Activated naive CD8-positive, alpha-beta T cell treated with anti-CD3 and anti-CD28 coated beads for 36 hours (primary cell): ENCODE measurements at places on chromosomes 11 and 22.

- no peak for DNase-seq
These were observed 1.5 kb upstream of the CHST1 start for GRCh38 chr11:45666648-45667642.

GRCh38 chr11:45073685-45074141 lies 72.7 kb upstream of the PRDM11 start:
- DNase-seq = no peak

- DNase-seq = peak; percentile 67
These were observed at the start of the genes C11orf21 and TSPAN32 for GRCh38 chr11:2301631-2302305. Gene C11orf21 (minus strand): TSS chr11:2301918. CDS start chr11:2301808, 110 bp downstream. Gene TSPAN32 (plus strand): TSS chr11:2302013. CDS start chr11:2302150, 137 bp downstream.

- DNase-seq = no peak
These were observed 30.7 kb downstream of the KRTAP5-5 start for GRCh38 chr11:1660111-1660867.

GRCh38 chr11:60764879-60765278 lies 8.2 kb downstream of the MS4A15 start:
- no peak for DNase-seq

DNA sequence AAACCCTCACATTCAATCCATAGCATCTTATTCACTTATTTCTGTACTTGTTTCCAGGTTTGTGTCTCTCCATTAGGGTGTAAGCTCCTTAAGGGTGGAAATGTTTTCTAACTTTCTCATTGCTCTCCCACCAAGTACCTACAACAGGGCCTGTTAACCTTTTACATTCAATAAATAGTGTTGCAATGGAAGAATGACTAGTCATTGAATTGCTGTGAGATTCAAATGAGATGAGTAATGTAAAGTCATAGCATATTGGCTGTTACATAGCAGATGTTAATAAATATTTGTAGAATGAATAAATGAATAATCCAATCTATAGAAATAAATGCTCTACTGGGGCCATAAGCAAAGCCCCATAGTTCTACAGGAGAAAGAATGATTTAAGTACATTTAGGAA lies 75.4 kb upstream of the DDI1 start:
- DNase-seq = no peak

DNA sequence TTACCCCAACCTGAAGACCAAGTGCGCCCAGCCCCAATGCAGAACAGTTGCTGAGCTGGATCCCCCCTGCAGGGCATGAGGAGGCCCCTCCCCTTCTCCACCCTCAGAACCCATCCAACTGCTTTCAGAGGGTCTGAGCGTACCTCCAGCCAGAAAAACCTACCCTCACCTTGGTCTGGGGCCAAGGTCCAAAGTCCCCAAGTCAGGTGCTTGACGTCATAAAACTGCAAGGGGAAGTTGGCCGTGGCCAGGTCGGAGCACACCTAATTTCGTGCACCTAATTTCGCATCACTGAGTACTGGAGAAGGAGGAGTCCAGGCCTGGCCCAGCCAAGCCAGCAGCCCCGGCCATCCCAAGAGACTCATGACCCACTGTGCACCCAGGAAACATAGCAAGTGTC lies 289.8 kb downstream of the CTTN start:
- DNase-seq = no peak

- no peak for DNase-seq
These were observed 22.2 kb upstream of the TP53I11 start for GRCh38 chr11:44972746-44973435.

DNA sequence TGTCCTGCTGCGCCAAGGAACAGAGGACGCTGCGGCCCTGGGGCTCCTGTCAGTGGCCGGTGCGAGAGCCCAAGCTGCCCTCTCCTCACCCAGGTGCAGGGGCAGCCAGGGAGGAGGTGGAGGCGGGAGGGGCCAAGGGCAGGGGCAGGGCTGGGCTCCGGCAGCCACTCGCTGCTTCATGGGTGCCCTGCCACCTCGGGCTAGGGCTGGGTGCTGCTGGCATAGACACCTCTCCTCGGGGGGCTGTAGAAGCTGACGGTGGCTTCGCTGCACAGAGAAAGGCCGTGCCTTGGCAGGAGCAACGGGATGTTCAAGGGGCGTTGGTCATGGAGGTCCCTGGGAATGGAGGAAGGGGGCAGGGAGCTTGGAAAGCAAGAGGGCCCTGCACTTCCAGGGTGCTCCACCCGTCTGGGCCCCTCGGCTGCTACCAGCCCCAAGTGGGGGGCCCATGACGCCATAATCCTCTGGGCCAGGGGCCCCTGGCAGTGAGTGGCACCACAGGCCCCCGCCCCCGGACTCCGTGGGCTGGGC lies 1.6 kb upstream of the TBX1 start:
- no peak for DNase-seq

GRCh38 chr11:17472467-17472866 lies 4.2 kb downstream of the ABCC8 start:
- DNase-seq = no peak

- DNase-seq = no peak
These were observed 10.3 kb downstream of the PRDM11 start for GRCh38 chr11:45156741-45157140.

DNA sequence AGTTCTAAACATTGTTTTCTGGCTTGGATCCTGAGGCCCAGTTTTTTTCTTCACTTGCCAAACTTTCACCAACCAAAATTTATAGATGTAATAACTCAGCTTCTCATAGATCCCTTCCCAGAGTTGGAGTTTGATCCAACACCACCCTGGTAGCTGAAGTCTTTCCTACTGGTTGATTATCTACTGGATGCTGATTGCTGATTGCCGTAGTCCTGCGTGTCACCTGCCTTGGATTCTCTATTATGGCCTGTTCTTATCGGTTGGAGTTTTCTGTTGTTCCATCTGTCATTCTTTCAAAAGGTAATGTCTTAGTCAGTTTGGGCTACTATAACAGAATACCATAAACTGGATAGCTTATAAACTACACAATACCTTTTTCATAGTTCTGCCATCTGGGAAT lies 17.3 kb upstream of the OR6X1 start:
- DNase-seq = no peak
